ENCODE measurements at places on chromosomes 5 and 9.

- peaks cover 25% of the 10 kb centered on the region for H3K4me1 ChIP-seq
- H3K27me3 ChIP-seq = no peaks in the 10 kb centered on the region
- no peak for DNase-seq
- no peak overlapping the region for H3K27ac ChIP-seq
Observed at GRCh38 chr9:124376329-124376728, 38.9 kb downstream of the PSMB7 start.

DNA sequence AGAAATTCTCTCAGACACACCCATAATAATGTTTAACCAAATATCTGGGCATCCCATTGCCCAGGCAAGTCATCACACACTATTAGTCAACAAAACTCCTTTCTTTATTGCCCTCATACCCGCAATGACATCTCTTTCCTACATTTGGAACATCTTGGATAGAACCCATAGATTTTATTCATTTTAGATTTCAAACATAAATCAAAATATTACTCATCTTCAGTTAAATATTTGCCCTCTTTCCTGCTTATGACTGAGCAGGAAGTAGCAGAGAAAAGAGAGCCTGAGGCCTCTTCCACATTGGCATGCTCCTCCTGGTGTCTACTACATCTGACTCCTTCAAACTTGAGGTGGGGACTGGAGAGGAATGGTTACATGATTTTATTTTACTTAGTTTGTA, 592.0 kb downstream of the CHSY3 start:
- H3K4me3 ChIP-seq = no peak overlapping the region
- no peaks in the 10 kb centered on the region for H3K36me3 ChIP-seq
- H3K4me1 ChIP-seq = no peaks in the 10 kb centered on the region
- H3K27me3 ChIP-seq = peaks cover 2% of the 10 kb centered on the region
- DNase-seq = no peak

GRCh38 chr5:78345485-78345884, 14.9 kb upstream of the SCAMP1 start:
- no peak overlapping the region for H3K4me3 ChIP-seq
- H3K27me3 ChIP-seq = peaks cover 5% of the 10 kb centered on the region
- H3K27ac ChIP-seq = no peak overlapping the region
- no peak for DNase-seq

DNA sequence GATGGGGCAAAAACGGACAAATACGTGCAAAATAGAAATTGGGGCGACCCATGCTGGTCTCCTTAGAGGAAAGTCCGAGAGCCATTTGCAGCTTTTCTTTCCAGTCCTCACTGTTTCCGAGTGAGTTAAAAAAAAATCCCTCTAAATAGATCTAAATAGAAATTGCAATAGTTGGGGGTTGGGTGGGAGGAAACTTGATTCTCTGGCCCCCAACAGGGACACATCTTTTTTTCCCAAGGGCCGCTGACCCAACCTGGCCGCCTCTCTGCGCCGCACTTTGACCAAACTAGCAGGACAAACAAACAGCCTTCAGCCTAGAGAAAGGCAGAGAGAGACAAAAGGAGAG, 2.8 kb upstream of the NKX2-5 start:
- no peak for DNase-seq
- no peaks in the 10 kb centered on the region for H3K36me3 ChIP-seq
- H3K4me3 ChIP-seq = peak overlapping the region; percentile 27
- H3K27ac ChIP-seq = no peak overlapping the region
- peaks cover 43% of the 10 kb centered on the region for H3K4me1 ChIP-seq

DNA sequence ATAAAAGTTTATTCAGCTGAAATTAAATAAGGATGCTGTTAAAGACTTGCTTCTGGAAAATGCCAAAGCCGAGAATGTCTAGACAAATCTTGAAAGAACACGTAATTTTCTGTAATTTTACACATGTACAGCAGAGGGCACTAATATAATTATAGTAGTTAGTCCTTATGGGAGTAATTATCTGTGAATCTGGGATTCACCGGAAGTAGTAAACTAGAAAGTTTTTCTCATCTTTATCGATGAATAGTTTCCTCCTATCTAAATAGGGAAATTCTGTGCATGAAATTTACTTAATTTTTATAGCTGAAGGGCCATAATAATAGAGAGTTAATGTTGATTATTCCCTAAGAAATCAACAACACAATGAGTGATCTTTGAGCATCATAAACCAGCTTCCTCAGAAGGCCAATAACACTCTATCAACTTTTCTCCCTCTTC, 18.4 kb upstream of the CNTLN start:
- H3K4me1 ChIP-seq = no peaks in the 10 kb centered on the region
- H3K36me3 ChIP-seq = no peaks in the 10 kb centered on the region
- no peak for DNase-seq
- no peak overlapping the region for H3K4me3 ChIP-seq
- H3K27me3 ChIP-seq = no peaks in the 10 kb centered on the region
- H3K27ac ChIP-seq = no peak overlapping the region

- no peaks in the 10 kb centered on the region for H3K27me3 ChIP-seq
- H3K27ac ChIP-seq = no peak overlapping the region
- H3K4me1 ChIP-seq = peaks cover 18% of the 10 kb centered on the region
Observed at GRCh38 chr9:75186767-75187380, 98.6 kb downstream of the OSTF1 start.

DNA sequence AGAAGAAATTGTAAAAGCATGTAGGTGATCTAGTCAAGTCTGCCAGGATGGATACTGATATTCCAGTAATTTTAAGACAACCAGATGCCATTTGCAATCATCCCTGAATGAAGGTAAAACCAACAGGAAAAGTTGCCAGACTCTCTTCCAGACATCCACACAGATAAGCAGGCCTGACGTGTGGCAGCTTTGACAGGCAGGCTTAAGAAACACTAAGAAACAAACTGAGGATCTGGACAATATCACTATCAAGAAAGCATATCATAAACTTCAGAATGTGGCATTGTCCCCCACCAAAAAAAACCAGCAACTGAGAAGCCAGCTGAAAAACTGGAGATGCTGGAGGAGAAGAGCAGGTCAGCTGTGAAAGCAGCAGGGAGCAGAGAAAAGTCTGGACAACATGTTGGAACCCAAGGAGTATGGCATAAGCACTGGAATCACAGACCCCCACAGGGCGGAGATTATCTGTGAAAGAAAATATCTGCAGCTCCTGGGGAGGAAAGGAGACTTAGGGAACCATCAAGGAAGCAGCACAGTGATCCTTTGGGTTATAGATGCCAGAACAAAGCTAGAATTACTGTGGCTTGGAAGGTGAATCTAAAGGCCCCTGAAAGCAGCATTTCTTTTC, 307.0 kb downstream of the CWC27 start:
- H3K4me1 ChIP-seq = peaks cover 11% of the 10 kb centered on the region
- H3K27me3 ChIP-seq = peaks cover 8% of the 10 kb centered on the region
- no peak for DNase-seq
- H3K36me3 ChIP-seq = no peaks in the 10 kb centered on the region
- no peak overlapping the region for H3K27ac ChIP-seq

- no peak for DNase-seq
- H3K27me3 ChIP-seq = no peaks in the 10 kb centered on the region
- no peak overlapping the region for H3K4me3 ChIP-seq
- no peaks in the 10 kb centered on the region for H3K4me1 ChIP-seq
Observed at GRCh38 chr5:176427971-176428370, 11.6 kb upstream of the CLTB start.

GRCh38 chr5:171783051-171783450, 2.6 kb upstream of the SMIM23 start:
- peaks cover 22% of the 10 kb centered on the region for H3K27me3 ChIP-seq
- DNase-seq = no peak
- H3K36me3 ChIP-seq = no peaks in the 10 kb centered on the region
- H3K4me1 ChIP-seq = no peaks in the 10 kb centered on the region
- H3K4me3 ChIP-seq = no peak overlapping the region
- H3K27ac ChIP-seq = no peak overlapping the region

DNA sequence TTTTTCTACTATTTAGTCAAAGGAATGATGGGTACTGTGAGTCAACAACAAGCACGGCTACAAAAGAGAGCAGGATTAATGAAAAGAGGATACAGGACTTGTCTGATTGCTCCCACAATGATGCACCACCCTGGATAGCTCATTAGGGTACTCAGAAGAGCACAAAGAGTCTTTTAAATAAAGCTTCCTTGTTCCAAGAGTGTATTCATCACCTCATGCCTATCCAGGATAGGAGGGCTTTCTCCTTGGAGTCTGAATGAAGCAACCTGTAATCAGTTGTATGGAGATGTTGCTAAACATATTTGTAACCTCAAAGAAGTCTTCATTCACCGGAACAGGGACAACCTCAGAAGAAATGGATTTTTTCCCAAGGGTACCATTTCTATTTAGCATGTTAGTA, 219.5 kb upstream of the TMEM161B start:
- peaks cover 20% of the 10 kb centered on the region for H3K27me3 ChIP-seq
- no peaks in the 10 kb centered on the region for H3K4me1 ChIP-seq
- H3K27ac ChIP-seq = no peak overlapping the region
- no peaks in the 10 kb centered on the region for H3K36me3 ChIP-seq
- no peak for DNase-seq

- no peak overlapping the region for H3K27ac ChIP-seq
- no peaks in the 10 kb centered on the region for H3K36me3 ChIP-seq
- H3K4me3 ChIP-seq = no peak overlapping the region
- H3K27me3 ChIP-seq = peaks cover 13% of the 10 kb centered on the region
Observed at GRCh38 chr5:73606206-73606753, 19.7 kb upstream of the ARHGEF28 start.

DNA sequence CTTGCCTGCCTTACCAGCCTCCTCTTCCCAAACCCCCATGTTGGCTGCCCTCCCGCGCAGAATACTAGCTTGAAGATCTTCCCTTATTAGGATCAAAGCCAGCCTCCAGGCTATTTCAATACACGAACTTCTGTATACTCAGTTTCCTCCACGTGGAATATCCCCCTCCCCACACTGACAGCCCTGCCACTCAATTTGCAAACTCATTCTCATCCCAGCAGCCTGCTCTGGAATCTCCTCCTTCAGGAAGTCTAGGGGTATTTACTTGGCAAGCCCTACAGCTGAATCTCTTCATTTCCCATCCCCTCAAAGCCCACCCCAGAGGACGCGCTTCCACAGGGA, 157.0 kb upstream of the SMIM23 start:
- H3K27me3 ChIP-seq = peaks cover 20% of the 10 kb centered on the region
- H3K4me1 ChIP-seq = no peaks in the 10 kb centered on the region
- no peak for DNase-seq
- H3K4me3 ChIP-seq = no peak overlapping the region
- H3K36me3 ChIP-seq = no peaks in the 10 kb centered on the region

- peaks cover 32% of the 10 kb centered on the region for H3K36me3 ChIP-seq
- no peak overlapping the region for H3K4me3 ChIP-seq
- peak overlapping the region; percentile 66 for H3K27ac ChIP-seq
- peaks cover 63% of the 10 kb centered on the region for H3K4me1 ChIP-seq
- no peaks in the 10 kb centered on the region for H3K27me3 ChIP-seq
Observed at GRCh38 chr5:98906756-98907355, 22.0 kb downstream of the CHD1 start.

GRCh38 chr5:68288707-68289134, 73.2 kb downstream of the PIK3R1 start:
- H3K36me3 ChIP-seq = peaks cover 14% of the 10 kb centered on the region
- no peak for DNase-seq
- H3K27me3 ChIP-seq = no peaks in the 10 kb centered on the region
- peaks cover 80% of the 10 kb centered on the region for H3K4me1 ChIP-seq
- peak overlapping the region; percentile 82 for H3K4me3 ChIP-seq
- peak overlapping the region; percentile 92 for H3K27ac ChIP-seq

GRCh38 chr9:34310215-34310614, 18.9 kb downstream of the KIF24 start:
- H3K36me3 ChIP-seq = no peaks in the 10 kb centered on the region
- no peak overlapping the region for H3K4me3 ChIP-seq
- no peak overlapping the region for H3K27ac ChIP-seq
- no peak for DNase-seq
- no peaks in the 10 kb centered on the region for H3K4me1 ChIP-seq

DNA sequence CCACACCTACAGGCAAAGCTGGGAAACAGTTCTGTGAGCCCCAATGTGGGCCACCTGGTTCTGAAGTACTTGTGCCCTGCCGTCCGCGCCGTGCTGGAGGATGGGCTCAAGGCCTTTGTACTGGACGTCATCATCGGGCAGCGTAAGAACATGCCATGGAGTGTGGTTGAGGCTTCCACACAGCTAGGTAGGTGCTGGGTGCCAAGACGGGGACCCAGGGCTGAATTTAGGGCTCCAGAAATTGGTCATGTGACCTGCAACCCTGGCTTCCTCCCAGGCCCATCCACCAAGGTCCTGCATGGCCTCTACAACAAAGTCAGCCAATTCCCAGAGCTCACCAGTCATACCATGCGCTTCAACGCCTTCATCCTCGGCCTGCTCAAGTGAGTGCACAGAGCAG, 46.9 kb upstream of the TESK1 start:
- H3K4me1 ChIP-seq = no peaks in the 10 kb centered on the region
- H3K27ac ChIP-seq = no peak overlapping the region
- no peaks in the 10 kb centered on the region for H3K27me3 ChIP-seq
- DNase-seq = no peak

GRCh38 chr5:32991421-32991815, 280.3 kb downstream of the NPR3 start:
- H3K4me1 ChIP-seq = no peaks in the 10 kb centered on the region
- no peak overlapping the region for H3K4me3 ChIP-seq

DNA sequence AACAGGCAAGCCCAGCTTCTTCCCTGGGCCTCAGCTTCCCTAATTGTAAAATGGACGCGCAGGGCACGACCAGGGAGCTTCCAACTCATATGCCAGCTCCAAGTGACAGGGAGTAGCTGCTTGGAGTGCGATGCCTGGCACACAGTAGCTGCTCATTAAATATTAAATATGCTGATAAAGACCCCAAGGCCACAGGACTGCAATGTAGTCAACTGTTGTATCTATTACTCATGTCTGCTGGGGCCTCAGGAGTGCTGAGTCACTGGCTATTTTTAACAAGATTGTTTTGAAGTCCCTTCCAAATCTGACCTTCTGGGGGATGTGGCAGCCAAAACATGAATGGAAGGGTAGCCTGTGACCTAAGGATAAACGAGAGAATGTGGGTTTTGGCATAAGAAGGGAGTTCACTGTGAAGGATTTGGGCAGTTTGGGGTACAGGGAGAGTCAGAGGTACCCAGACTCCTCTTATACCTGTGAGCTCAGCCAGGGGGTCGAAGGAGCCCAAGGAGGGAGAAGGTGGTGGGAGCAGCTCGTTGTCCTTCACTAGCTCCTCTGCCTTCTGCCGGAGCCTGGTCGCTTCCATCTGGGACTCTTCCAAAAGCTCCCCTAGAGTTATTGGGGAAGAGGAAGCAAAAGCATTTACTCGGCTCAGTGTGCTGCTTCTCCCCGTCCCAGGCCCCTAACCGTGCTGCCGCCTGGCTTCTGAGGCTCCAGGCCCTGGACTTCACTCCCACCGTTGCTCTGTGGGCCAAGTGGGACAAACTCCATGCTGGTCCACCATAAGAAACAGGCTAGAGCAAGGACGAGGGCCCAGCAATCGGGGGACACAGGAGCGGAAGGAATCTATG, 17.5 kb downstream of the TNIP1 start:
- H3K27me3 ChIP-seq = no peaks in the 10 kb centered on the region
- H3K36me3 ChIP-seq = peaks cover 95% of the 10 kb centered on the region

- H3K4me1 ChIP-seq = no peaks in the 10 kb centered on the region
- no peak for DNase-seq
- peaks cover 20% of the 10 kb centered on the region for H3K27me3 ChIP-seq
- no peak overlapping the region for H3K4me3 ChIP-seq
- H3K36me3 ChIP-seq = no peaks in the 10 kb centered on the region
Observed at GRCh38 chr5:54360089-54360488, 49.7 kb upstream of the ARL15 start.

Data from activated CD4-positive, alpha-beta T cell treated with anti-CD3 and anti-CD28 coated beads for 36 hours (primary cell).